ENCODE measurements at places on chromosomes 16 and 17. TPM values are rescaled to one million over a fixed set of nuclear protein-coding genes. Genes with fewer than 3 reads are reported as not detected.

The C17orf75 gene
- polyA plus RNA-seq, result 40.4 TPM

The GCGR gene
- 5.7 TPM for polyA plus RNA-seq

The KCNH4 gene
- polyA plus RNA-seq, result not detected

The PPL gene
- polyA plus RNA-seq, result 31.7 TPM

The TPPP3 gene
- polyA plus RNA-seq, result 62.9 TPM

The GRAP gene
- 5.7 TPM for polyA plus RNA-seq

The ATAD5 gene
- 5.9 TPM for polyA plus RNA-seq

The NXPH3 gene
- polyA plus RNA-seq, result 1.3 TPM

The LIG3 gene
- polyA plus RNA-seq, result 32.4 TPM

The HSD11B2 gene
- polyA plus RNA-seq, result 45.6 TPM

The SNX11 gene
- 19.2 TPM for polyA plus RNA-seq

The TSPOAP1 gene
- 34.2 TPM for polyA plus RNA-seq

The TBC1D28 gene
- not detected for polyA plus RNA-seq

The ITGB4 gene
- polyA plus RNA-seq, result 7.8 TPM

All from right renal cortex interstitium (tissue), 3 donors.